Activated T-cell treated with anti-CD3 and anti-CD28 coated beads for 1 hour (primary cell): ENCODE measurements at places on chromosomes 3 and 15.

- DNase-seq, result no peak
These were observed 515.4 kb upstream of the ZNF717 start for GRCh38 chr3:76300746-76301145.

DNA sequence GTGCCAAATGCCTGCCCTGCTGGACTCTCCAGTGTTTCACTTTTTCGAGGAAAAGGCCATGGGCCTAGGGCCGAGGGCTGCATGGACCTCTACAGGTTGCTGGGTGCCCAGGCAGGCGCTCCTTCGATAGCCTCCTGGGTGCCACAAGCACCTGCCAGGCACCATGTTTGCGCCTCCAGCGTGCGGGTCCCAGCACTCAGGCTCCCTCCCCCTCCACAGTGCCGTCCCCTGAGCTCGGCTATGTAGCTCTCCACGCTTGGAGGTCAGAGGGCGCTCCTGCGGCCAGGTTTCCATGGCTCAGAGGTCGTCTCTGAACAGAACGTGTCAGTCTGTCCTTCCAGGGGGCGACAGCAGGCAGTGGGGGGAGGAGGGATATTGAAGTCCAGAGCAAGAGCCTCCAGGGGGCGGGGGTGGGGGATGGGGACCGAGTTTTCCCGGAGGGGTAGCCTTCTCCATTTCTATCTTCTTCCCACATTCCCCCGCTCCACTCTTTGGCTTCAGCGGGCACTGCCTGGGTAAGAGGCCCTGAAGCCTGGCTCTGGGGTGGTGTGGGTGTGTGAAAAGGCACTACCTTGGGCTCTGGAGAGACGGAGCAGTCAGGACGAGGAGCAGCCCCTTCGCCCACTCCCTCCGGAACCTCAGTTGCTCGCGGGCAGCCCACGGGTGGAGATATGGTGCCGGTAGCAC is 3.6 kb downstream of the ONECUT1 start:
- DNase-seq, result no peak

GRCh38 chr3:182006431-182006830 is 294.7 kb downstream of the SOX2 start:
- DNase-seq, result no peak

- no peak for DNase-seq
These were observed 541.6 kb upstream of the ALCAM start for GRCh38 chr3:104825116-104825515.

DNA sequence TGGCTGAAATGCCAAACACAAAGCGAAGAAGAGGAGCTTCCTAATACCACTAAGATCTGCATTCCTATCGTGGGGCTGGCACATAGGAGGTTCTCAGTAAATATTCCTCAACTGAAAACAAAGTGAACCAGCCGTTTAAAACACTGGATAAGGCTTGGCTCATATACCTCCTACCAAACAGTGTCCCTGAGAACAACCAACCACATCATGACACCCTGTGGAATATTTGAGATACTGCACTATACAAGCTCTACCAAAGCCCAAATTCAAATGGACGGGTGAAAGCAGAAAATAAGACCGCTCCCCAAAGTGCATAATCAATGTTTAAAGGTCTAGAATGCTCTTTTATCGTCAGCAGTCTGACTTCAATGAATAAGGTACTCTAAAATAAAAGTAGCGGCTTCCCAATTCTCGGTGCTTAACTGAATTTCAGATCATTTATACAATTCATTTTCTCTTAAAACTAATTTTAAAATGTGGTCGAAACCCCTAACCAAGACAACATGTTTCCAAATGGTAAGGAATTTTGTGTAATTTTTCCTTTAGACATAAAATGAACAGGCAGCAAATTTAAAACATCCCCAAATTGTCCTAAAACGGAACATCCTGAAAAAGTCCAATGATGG is 425.8 kb downstream of the ERC2 start:
- no peak for DNase-seq

DNA sequence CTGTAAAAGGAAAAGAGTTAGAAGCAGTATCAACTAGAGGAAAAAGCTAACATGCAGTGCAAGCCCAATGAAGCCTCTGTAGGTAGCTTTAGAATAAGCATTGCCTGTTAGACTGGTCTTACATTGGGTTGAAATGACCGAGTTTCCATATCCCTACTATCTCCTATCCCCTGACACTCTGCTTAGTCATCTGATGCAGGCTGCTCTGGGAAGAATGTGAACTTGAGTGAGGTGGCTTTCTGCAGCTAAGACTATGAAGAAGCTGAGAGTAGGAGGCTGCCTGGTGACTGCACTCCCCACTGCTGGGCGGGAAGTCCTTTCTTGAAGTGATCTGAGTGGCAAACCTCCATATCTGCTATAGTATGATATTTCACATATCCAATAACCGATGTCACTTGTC is 64.7 kb downstream of the OXSM start:
- no peak for DNase-seq

DNA sequence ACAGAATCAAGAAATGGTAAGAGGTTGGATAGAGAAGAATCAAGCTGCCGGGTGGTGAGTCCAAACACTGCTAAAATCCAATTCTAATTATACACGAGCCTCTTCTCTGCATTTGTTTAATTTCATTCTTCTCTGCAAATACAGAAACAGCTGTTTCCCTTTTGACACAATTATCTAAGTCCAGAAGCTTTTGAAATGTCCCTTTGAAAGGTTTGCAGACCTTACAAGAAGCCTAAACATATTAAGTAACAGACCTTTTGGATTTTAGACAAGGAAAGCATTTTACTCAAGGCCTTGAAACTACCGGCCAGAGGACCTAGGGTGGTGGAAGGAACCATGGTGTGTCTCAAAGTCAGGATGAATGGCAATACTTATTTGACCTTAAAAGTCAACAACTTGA is 403.8 kb upstream of the ADAMTS9 start:
- DNase-seq, result no peak

DNA sequence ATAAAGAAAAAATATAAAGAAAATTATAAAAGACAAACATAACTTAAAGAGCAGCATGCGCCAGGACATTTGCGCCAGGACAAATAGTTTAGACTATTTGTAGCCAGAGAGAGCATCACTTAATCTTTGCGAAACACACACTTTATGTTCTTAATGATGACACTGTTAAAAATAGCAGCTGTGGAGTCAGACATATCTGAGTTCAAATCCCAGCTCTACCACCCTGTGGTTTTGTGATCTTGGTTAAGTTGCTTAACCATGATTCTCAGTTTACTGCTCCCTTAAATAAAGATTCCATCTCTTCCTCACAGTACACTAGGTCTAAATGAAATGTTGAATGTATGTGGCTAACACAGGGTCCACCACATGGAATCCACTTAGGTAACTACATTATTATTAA is 31.4 kb downstream of the KCNMB2 start:
- no peak for DNase-seq

- no peak for DNase-seq
These were observed 94.5 kb downstream of the P3H2 start for GRCh38 chr3:190026154-190026553.

DNA sequence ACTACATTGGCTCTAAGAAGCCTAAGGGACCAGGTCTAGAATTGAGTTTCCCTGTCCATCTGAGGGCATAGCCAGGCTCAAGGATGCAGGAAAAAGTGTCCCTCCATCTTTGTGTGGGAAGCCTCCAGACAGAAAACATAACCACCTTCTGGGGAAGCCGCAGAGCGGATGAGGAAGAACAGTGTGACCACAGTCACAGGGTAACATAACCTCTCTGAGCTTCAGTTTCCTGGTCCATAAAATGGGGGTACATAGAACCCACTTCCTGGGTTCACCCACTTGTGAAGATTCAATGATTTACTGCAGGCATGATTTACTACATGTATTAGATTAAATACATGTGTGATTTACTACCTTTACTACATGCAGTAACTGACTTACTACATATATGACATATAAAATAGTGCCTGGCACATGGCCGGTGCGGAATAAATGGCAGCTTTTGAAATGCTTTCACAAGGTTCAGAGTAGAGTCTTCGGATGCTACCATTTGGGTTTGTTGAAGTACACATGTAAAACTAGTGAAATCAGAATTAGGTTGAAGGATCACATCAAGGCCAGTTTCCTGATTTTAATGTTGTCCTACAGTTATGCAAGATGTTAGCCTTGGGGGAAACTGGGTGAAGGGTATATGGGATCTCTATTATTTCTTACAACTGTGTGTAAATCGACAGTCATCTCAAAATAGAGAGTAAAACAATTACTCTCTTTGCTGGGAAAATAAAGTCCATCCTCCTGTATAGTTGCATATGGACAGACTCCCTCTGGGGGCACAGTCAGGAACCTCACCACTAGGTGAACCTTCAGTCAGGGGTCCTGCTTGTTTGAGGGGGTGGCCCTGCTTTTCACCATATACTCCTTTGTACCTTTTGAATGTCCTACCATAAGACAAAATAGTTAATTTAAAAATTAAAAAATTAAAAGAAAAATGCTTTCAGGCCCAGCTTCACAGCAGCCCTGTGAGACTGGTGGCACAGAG is 86.0 kb downstream of the SEMA5B start:
- no peak for DNase-seq

DNA sequence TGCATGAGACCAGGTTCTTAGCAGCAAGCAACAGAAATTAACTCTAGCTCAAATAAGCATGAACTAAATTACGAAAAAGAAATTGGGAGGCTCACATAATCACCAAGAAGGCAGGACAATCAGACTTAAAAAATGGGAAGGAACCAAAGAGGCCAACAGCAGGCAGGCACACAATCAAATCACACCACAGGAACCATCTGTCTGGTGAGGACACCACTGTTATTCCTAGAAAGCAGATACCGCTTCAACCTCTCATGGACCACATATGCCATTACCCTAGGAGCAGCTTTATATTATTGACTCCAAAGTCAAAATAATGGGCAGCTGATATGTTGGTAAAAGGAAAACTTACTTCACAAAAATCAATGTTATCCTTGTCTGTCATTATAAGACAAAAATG is 51.6 kb downstream of the SUCLG2 start:
- DNase-seq, result no peak

DNA sequence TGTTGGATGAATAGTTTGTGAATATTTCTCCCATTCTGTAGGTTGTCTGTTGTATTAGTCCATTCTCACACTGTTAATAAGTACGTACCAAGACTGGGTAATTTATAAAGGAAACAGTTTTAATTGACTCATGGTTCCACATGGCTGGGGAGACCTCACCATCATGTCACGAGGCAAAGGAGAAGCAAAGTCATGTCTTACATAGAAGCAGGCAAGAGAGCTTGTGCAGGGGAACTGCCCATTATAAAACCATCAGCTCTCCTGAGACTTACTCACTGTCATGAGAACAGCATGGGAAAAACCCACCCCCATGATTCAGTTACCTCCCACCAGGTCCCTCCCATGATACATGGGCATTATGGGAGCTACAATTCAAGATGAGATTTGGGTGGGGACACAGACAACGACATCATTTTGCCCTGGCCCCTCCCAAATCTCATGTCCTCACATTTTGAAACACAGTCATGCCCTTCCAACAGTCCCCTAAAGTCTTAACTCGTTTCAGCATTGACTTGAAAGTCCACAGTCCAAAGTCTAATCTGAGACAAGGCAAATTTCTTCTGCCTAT is 133.2 kb downstream of the LMLN start:
- DNase-seq, result no peak

DNA sequence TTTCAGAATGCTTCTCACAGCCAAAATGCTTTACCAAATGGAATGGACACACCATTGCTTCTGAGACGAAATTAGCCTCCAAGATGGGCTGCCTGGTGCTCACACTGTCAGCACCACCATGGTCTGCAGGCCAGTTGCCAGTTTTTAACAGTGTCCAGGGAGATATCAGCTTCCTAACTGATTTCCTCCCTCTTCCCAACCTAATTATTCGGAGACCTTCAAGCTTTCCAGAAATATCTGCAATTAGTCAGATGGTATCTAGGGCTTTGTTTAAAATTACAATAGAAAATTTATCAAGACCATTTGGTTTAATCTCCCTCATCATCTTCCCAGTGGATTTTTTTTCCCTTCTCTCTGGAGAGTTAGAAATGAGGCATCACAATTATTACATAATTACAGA is 287.5 kb downstream of the ZPLD1 start:
- DNase-seq, result no peak

DNA sequence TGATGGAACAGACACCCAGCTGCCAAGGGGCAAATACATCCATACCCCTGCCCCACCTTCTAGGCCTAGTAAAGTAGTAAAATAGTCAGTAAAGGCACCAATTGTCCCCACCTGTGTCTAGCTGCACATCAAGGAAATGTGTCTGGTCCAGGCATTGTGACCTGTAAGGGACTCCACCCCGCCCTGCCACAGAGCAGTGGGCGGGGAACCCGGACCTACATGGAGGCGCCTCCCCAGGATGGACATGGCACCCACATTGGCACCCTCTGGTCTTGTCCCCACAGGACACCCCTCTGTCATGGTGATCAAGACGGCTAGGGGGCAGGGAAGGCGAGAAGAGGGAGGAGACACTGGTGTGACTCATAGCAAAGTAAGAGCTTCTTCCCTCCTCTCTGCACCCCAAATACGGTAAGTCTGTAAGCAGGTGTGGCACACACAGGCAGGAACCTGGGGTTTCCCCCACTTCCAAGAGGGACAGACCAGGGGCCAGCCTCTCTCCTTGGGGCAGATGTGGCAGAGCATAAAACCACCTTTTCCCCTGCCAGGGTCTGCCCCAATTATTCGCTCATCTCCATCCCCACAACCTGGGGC is 13.5 kb upstream of the LINGO1 start:
- DNase-seq, result no peak

- DNase-seq, result no peak
These were observed 118.8 kb downstream of the PLD1 start for GRCh38 chr3:171691485-171691884.

GRCh38 chr3:50567386-50568167 is at the start of gene C3orf18:
C3orf18 (minus strand) TSS chr3:50567747; CDS start chr3:50565699, 2,048 bp downstream.
- peak; percentile 92 for DNase-seq

DNA sequence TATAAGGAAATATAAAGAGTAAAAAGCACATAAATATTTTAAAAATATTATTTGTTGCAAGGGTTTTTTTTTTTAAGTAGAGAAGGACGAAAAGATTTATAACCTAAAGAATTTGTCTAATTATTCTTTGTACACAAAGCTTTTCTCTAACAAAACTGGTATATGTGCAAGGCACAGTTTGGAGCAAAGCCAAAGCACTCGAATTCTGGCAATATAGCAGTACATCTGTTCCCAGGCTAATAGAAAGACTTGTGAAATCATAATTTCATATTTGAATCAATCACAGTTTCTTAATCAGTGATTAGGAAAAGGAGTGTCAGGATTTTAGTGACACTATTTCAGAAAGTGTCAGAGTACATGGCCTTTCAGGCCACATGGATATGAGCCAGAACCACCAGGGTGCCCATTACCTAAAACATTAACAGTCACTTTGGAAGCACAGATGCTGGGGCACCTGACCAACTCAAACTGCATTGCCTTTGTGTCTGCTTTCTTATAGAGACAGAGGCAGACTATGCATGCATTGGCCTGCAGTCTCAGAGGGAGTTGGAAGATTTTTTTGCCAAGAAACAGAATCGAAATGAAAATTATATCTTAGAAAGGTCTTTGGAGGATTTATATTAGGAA is 651.8 kb upstream of the SGO1 start:
- no peak for DNase-seq

DNA sequence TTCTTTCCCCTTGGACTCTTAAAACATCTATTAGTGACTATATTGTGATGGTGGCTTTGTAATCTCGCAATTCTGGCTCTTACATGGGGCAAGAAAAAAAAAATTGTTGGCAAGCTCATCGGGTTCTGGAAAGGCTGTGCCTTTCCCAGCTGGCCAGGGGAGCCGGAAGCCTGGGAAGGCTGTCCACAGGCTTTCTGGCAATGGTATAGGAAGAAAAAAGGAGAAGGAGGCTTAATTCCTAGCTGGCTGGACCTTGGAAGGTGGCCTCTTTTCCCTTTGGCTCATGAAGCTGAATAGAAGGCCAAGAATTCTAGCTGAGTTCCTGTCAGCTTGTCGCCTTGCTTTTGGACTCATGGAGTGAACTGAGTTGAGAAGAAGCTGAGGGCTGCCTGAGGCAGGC is 243.5 kb upstream of the SEMA6D start:
- DNase-seq, result no peak

GRCh38 chr15:94230883-94231722 is at the start of gene MCTP2:
MCTP2 (plus strand) TSS chr15:94231561; CDS start chr15:94298266, 66,705 bp downstream.
- peak; percentile 69 for DNase-seq
